ENCODE measurements at places on chromosomes 6 and 20.
A peak's percentile ranks its signal among the peaks of the same experiment; 100 is the strongest.

DNA sequence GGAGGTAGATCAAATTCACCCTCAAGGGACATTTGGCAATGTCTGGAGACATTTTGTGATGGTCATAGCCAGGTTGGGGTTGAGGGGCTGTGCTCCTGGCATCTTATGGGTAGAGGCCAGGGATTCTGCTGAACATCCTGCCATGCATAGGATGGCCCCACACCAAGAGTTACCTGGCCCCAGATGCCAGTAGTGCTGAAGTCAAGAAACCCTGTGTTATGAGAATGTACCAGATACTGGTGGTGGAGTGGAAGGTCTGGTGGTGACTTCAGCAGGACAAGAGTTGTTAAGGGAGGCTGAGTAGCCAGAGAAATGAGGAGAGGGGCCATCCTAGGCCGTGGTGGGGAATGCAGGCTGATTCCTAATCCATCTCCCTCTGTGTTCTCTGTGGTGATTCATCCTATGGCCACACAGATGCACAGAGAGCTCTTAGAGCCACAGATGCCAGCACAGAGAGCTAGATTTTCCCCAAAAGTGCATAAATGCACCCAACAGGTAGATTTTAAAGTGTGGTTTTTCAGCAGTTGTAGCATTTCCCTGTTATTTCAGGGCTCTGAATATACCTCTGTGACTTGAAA is 43.6 kb downstream of the CDYL start:
- DNase-seq: no peak

DNA sequence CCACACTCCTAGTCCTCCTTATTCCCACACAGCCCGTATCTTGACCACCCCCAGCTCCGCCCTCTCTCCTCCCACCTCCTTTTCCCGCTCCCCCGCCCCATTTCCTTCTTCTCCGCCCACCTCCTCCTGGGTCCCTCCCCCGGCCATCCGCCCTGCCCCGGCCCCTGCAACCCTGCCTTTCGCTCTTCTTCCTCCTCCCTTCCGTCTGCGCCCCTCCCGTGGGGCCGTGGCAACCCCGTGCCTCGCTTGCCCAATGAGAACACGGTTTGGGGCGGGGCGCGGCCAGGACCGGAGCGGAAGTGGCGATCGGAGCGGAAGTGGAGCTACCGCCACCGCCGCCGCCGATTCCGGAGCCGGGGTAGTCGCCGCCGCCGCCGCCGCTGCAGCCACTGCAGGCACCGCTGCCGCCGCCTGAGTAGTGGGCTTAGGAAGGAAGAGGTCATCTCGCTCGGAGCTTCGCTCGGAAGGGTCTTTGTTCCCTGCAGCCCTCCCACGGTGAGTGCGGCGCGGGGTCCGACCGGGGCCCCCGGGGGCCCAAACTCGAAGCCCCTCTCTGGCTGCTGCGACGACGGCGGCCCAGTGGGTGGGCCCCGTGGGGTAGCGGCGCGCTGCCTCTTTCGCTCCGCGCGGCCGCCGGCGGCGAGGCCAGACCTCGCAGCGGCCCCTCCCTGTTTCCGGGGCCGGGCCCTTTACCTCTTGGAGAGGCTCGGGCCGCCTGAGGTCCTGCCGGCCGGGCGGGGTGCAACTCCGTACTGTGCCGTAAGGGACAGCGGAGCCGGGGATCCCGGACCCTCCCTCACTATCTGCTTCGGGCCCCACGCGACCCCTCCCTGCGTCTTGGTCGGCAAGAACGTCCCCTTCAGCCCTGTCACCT is at the start of gene YWHAB:
Gene YWHAB (plus strand): TSS at position 314 of the 874 bp plus-strand sequence. CDS start 15,829 bp downstream, outside the sequence.
- peak; percentile 97 for DNase-seq

- DNase-seq: no peak
Observed at GRCh38 chr20:61487346-61487996, 235.4 kb downstream of the CDH4 start.

- no peak for DNase-seq
Observed at GRCh38 chr6:127058027-127058426, 60.4 kb upstream of the RSPO3 start.

DNA sequence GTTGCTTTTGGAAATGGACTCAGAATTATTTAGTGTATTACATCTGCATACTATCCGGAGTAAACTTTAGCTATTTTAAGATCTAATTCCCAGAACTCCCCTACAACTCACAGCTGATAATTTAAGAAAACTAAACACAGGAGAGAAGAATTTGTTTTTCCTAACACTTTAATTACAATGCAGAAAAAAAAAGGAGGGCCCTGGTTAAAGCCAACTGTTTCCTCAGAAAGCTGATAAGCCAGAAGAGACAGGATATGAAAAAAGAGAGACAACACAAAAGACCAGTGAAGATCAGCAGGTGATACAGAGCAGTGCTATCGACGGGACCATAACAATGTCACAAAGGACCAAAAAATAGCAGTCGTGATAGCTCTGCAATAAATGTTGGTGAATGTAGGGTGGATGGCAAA is 5.8 kb downstream of the IFNGR1 start:
- DNase-seq: no peak

- DNase-seq: no peak
Observed at GRCh38 chr20:23367770-23368169, 5.8 kb downstream of the GZF1 start.

- no peak for DNase-seq
Observed at GRCh38 chr6:140032189-140032588, 657.7 kb upstream of the CITED2 start.

DNA sequence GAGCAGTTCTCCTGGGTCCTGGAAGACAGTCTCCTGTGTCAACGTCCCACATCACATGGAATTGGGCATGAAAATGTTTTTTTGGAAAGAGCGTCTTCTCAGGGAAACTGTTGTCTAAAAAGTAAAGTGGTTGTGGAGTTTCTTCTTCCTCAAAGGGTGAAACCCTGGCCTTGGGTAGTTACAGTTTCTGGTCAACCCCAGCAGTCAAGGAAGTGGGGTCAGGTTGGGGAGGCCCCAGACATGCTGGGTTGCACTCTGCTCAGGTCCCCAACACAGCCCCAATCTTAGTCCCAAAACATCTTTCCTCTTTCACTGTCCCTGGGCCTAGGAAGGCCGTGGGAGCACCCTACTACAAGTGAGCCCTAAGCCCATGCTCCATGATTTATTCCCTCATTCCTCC is 996 bp upstream of the NFKBIE start:
- no peak for DNase-seq

Measured in activated CD4-positive, alpha-beta T cell treated with anti-CD3 and anti-CD28 coated beads for 4 hours (primary cell).